ENCODE measurements at places on chromosomes 2 and 18.

DNA sequence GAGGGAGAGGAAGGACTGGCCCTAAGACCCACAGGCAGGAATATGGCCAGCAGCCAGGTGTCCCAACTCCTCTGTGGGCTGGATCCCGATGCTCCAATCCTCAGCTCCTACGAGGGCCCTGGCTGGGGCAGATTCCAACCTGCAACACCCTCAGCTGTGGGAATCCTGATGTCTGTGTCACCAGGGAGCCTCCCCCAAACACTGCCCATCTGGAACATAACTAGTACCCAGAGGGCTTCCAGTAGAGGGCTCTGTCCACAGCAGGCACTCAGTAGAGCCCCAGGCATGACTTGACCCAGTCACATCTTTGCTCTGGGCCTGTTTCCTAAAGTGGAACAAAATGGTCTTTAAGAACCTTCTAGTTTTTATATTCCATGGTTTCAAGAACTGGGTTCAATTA is 20.6 kb upstream of the LOXHD1 start:
- no peak for DNase-seq

DNA sequence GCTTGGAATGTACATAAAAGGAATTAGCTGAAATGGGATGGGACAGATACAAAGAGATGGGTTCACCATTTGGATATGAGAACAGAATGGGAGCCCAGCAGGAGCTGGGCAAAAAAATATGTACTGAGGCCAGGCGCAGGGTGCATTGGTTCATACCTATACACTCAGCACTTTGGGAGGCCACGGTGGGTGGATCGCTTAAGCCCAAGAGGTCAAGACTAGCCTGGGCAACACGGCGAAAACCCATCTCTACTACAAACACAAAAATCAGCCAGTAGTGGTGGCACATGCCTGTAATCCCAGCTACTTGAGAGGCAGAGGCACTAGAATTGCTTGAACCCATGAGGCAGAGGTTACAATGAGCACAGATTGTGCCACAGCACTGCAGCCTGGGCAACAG is 30.4 kb downstream of the SCN7A start:
- DNase-seq, result no peak

DNA sequence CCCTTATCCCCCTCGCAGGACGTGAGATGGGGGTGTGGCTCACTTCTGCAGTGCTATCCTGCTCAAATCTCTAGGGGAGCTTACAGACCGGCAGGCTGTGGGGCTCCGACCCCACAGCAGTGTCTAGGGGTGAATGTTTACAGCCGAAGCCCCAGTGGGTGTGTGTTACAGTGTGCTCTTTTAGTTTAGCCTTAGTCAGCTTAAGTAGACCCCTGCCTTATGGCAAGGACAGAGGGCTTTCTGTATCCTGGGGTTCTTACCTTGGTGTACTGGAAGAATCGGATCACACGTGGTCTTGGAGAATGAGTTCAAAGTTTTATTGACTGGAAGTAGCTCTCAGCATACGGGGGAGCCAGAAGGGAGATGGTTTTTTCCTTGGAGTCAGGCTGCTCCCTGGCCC is 348.2 kb upstream of the GYPC start:
- no peak for DNase-seq

DNA sequence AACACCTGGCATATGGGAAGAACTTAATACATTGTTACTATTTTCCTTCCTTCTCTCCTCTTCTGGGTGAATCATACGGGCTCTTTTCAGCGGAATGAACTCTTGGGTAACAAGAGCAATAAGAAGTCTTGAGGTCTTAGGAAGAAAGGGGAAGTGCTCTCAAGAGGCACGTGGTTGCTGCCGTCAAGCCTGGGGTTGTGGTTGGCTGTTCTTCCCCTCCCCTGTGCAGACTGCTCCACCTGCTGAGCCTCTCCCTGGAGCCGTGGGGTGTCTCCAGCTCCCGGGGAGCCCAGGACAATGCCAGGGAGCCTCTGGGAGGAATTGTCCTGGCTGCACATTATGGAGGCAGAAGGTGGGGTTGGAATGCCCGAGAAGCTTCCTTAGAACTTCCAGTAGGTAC is 19.4 kb downstream of the TOGARAM2 start:
- no peak for DNase-seq

DNA sequence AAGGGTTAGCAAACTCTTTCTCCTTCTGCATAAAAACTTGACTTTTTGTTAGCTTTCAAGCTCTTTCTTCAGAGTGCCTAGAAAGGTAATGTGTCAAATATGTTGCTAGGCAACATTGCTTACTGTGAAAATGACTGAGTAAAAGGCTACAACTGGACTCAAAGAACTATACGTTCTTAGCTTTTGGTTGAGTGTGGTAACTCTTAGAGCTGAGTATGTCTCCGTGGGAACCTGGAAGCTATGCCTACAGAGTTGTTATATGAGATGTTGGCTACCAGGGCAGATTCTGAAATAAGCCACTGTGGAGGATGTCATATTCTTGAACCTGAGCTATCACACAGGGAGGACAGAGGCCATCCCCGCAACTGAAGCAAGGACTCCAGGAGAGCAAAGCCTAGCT is 105.5 kb downstream of the ARL6IP6 start:
- DNase-seq, result no peak

DNA sequence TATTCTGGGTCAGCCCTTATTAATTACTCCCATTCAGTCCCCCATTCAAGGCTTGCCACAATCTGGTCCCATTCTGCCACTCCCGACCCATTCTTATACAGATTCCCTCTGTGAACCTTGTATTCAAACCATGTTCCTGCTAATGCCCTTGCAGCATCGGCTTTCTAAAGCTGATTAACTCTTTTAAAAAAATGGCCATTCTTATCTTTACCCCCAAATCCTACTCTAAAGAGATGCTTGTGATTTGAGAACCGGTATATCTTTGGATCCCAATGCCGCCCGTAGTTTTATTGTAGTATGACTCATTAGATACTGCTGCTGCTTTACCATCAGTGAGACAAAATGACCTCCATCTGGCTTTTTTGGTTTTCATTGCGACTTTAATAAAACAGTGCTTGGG is 72.2 kb downstream of the XRCC5 start:
- no peak for DNase-seq

GRCh38 chr2:166088634-166089033 is 39.2 kb downstream of the SCN1A start:
- no peak for DNase-seq

DNA sequence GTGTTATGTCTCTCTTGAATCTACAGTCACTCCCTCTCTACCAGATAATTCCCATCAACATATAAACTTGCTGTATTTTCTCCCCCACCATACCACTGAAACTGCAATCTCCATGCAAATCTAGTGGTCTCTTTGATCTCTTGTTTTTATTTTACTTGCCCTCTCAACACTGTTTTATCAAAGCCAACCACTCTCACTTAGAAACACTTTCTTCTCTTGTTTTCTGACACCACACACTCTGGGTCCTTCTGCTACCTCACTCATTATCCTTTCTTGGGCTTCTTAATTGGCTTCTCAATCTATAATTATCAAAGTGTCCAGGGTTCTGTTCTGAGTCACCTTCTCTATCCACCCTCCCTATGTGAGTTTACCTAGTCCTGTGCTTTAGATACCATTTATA is 2.0 kb upstream of the MCFD2 start:
- DNase-seq, result no peak

Measured in T47D (cell line).